Stimulated activated CD8-positive, alpha-beta memory T cell treated with anti-CD3 and anti-CD28 coated beads, Interleukin-4, amount 100 ng/mL, for 4 hours (primary cell): ENCODE measurements at places on chromosomes 5 and 9.

- no peak for DNase-seq
These were observed 60.3 kb downstream of the STX17 start for GRCh38 chr9:99966716-99967115.

DNA sequence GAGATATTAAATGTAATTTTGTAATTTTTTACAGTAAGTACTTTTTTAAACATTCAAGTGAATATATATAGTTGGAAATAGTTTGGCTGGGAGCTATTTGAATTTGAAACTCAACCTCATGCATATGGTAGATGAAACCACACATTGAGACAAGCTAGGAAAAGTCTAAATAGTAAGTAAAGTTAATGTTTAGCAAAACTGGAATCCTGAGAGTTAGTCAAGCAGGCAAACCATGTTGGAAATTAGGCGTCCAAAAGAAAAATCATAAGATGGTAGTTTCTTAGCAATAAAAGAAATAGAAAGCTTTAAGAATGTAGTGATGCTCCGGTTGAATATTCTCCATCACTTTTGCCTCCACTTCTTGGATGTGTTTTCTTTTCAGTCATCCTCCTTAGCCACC, 657.1 kb upstream of the CDH10 start:
- DNase-seq = no peak

GRCh38 chr5:54722846-54723433, 205.4 kb downstream of the SNX18 start:
- no peak for DNase-seq

- no peak for DNase-seq
These were observed 135.5 kb downstream of the RAB3C start for GRCh38 chr5:58718269-58718978.

DNA sequence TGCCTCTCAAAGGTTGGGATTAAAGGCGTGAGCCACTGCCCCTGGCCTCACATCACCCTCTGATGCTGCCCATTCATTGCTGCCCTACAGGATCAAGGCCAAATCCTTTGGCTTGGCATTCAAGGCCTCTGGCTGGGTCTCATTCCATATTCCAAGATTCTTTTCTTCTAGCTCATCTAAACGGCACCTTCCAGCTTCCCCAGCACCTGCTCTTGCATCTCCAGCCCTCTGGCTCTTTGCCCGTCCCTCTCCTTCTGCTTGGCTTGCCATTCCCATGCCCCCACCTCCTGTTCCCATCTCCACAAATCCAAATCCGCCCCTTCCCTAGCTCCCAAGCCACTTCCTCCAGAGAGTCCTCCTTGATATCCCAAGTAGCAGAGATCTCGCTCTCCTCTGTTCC, 33.1 kb downstream of the CORO2A start:
- DNase-seq = no peak

- no peak for DNase-seq
These were observed 11.8 kb upstream of the BTNL9 start for GRCh38 chr5:181028032-181028819.

DNA sequence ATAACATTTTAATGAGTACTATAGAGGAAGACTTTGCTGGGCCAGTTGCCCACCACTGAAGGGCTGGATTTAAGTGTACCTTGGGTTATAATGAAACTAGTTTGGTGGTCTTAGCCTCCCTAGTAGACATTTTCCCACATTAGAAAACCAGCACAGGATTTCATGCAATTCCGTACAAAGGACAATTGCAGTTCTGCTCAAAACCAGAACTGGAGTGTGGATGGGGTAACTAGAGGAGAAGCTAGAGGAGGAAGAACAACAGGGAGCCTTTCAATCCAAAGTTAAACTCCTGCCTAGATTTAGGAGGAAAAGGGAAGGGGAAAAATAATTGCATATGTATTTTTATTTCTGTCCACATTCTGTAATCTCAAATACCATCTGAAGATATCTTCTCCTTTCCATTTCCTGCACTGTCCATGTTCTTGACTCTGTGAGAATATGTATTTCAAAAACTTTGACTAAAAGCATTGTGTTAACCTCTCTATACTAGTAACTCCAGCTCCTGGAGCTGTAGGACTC, 97.5 kb upstream of the SSBP2 start:
- DNase-seq = no peak

DNA sequence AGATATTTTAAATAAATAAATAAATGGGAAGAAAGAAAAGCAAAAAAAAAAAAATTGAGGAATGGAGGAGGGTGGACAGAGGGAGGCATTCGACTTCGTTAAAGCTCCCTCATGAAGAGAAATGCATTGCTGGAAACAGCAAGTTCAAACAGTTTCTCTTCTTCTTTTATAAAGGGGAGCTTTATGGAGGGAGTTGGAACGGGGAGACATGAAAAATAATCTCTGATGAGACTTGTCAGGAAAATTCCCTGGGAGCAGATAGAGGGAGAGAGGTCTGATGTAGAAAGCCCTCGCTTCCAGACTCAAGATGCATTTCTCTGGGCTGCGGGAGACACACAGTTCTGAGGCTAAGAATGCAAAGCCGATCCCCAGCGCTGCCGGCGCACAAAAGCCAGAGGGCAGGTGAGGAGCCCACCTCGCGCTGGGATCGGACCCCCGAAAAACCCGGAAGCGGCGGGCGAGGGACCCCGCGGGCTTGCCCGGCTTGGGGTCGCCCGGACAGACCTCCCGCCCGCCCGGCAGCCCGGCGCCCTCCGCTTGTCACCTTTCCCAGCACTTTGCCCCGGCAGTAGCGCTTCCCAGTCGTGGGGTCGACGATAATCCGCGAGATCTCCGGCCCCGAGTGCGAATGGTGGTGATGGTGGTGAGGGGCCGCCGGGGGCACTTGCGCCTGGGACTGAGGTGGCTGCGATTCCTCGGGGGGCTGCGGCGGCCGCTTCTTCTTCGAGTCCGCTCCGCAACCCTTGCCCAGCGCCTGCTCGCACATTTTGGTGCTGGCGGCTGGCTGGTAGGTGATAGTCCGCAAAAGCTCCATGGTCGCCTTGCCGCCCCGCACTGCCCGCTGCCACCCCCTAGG, 512 bp downstream of the PLK2 start:
- no peak for DNase-seq

DNA sequence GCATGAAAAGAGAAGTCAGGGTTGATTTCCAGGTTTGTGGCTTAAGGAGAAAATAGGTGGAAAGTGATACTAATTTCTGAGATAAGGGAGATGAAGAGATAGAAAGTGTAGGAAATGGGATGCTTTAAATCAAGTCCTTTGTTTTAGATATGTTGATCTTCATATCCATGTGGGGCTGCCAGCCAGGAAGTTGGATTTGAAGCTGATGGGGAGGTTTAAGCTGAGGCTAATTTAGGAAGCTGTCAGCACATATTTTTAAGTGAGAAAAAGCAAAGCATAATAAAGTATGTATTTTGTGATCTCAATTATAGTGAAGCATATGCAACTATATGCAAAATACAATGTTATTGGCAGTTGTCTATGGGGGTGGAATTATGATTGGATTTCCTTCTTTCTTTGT, 428.4 kb downstream of the CSNK1G3 start:
- DNase-seq = no peak

- no peak for DNase-seq
These were observed 55.2 kb downstream of the NTNG2 start for GRCh38 chr9:132216861-132217619.

GRCh38 chr9:133134388-133135145, 13.5 kb upstream of the RALGDS start:
- DNase-seq = no peak

DNA sequence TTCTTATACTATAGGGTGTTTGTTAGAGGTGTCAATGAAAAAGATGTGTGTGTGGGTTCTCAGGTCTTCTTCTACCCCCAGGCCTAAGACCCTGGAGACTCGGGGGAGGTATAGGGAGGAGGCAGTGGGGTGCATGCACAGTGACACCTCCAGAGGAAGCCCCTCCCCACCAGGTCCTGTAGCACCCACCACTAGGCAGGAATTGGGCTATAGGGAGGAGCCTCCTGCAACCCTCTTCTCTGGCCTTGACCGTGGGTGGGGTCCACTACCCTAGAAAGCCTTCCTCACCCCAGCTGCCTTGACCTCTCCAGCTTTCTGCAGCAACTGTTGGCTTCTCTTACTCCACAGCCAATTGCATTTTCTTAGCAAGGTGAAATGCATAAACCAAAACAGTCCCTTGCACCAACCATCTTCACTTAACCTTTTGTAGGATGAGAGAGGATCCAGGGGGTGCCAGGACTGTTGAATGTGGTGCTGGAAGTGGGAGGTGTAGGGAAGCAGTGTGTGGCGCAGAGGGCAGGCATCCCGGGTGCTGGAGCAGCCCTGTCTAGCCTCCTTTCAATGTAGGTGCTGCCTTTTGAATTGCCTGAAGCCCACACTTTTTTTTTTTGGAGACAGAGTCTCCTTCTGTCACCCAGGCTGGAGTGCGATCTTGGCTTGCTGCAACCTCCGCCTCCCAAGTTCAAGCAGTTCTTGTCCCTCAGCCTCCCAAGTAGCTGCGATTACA, 128.5 kb downstream of the RGS3 start:
- DNase-seq = no peak

- no peak for DNase-seq
These were observed 95.8 kb upstream of the DAP start for GRCh38 chr5:10856683-10857337.

- DNase-seq = no peak
These were observed 2.9 kb upstream of the SLC4A9 start for GRCh38 chr5:140356853-140357725.

- no peak for DNase-seq
These were observed 72.3 kb upstream of the NIPAL4 start for GRCh38 chr5:157387683-157388093.

- no peak for DNase-seq
These were observed 123.2 kb downstream of the TLE1 start for GRCh38 chr9:81566074-81566698.

DNA sequence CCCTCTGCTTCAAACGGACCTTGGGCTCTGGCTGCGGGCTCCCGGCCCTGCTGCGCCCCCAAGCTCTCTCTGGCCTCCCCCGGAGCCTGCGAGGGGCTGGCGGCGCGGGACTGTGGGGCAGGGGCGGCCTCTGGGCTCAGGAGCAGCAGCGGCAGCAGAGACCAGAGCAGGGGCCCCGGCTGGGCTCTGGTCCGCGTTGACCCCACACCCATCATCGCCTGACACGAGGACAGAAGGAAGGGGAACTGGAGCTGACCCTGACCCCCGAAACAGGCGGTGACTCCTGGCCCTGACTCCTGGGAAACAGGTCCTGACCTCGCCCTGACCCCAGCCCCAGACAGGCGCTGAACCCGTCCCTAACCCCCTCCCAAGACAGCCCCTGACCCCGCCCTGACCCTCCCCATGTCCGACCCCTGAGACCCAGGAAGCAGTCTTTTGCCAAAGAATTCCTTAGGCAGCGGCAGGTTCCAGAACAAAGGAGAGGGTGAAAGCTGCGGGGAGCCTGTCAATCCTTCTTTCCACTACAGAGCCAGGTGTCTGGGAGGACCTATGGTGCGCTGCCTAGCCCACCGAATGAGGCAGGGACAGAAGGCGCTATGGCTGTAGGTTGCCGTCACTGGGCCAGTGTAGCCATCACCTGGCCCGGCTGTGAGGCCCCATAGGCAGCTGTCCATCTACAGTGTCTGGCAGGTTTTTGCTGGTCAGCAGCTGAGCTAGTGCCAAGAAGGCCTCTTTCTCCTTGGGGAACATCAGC, 74.7 kb upstream of the SPTLC1 start:
- DNase-seq = no peak

DNA sequence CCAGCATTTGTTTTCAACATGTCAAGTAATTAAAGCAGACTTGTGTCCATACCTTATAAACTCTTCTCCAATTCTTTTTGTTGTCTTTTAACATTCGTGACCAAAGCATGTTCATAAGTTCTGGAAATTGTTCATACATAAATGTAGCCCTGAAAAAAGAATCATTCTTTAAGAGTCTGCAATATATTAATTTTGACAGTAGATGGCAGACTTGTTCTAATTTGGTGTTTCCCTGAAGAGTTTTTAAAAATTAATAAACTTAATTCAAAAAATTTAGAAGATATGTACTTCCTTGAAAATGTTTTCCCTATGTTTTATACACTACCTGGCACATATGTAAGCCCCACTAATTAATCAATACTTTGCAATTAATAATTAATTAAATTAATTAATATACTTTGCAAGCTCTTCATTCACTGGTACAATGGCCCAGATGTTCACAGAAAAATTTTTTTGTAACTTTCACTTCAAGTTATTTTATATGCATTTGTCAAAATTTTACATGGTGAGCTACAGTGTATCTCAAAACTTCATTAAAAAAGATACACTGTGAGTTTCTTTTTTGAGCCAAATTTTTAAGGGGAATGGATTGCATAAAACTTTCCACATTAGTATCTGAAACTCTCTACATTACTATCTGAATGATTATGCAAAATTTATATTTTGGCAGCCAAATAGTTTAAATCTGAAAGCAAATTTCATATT, 42.1 kb downstream of the CLINT1 start:
- no peak for DNase-seq

DNA sequence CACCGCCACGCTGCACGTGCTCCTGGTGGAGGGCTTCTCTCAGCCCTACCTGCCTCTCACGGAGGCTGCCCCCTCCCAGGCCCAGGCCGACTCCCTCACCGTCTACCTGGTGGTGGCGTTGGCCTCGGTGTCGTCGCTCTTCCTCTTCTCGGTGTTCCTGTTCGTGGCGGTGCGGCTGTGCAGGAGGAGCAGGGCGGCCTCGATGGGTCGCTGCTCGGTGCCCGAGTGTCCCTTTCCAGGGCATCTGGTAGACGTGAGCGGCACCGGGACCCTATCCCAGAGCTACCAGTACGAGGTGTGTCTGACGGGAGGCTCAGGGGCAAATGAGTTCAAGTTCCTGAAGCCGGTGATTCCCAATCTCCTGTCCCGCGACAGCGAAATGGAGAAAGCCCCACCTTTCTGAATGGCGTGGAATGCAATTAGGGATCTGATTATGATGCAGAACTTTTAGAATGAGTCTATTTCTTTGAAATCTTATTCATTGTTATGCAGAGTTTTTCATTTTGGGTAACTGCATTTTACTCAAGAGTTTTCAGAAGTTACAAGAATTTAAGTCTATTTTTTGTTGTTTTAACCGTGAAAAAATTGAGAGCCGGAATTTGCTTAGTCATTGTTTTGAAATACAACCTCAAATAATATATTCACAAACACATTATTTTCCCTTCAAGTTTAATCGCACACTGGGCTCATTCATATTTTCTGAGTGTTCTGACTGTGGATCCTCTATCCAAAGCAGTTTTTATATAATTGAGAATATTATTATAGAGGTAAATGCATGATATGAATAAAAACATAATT, 8.5 kb upstream of the PCDHB15 start:
- DNase-seq = no peak
